ENCODE measurements at places on chromosomes 4 and X.
A peak's percentile ranks its signal among the peaks of the same experiment; 100 is the strongest.

GRCh38 chr4:108398316-108398715 is 222.1 kb upstream of the RPL34 start:
- no peak for DNase-seq

DNA sequence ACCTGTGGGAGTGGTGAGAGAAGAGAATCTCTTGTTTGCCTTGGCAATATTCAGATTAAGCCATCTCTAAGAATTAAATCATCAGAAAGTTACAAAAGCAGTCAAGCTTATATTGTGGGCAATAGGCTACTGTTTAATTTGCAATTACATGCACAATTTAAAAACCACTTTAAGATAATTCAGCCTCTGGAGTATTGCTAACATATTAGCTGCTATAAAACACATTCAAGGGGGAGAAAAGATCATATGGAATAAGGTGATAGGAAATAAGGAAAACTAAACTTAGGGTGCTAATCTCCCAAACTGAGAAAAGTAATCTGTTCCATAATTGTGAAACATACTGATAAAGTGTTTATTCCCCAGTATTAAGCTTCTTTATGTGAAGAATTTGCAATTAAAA is 103.9 kb downstream of the ARAP2 start:
- DNase-seq, result peak; percentile 39

DNA sequence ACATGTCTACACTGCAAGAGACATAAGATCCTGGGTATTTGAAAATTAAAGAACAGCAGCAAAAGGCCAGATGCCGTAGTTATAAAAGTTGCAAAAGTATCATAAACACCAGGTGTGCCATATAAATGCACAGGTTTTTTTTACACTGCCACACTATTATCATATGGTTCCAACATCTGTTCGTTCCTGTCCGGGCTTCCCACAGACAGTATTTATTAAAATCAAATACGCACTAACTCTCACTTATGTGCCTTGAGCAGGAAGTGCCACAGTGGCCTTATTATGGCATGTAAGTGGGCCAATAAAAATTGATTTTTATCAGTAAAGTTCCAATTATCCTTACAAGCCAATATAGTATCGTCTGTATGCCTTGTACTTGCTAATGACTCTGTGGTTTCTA is 873.2 kb downstream of the RPA4 start:
- DNase-seq, result no peak

GRCh38 chr4:118989098-118990080 is 100.7 kb downstream of the SYNPO2 start:
- DNase-seq, result no peak

GRCh38 chr4:17132226-17132625 is 233.8 kb upstream of the LDB2 start:
- DNase-seq, result no peak

Data from NCI-H748 treated with DMSO at 0.1 percent for 48 hours (cell line).